ENCODE measurements at places on chromosomes 6 and 20.

DNA sequence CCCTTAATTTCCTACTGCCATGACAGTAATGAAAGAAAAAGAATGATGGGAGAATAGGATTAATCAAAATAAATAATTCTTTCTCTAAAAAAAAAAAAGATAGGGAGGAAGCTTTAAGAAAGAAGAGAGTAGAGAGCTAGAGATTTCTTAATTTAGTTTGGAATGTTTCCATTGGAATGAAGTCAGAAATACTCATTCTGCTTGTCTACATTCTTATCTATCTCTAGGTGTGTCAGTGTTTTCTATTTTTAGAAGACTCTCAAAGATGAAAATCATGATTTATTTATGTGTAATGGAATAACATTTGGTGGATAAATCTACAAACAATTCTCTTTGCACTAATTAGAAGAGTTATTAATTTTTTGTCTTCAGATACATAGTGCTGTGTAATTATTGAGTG lies 38.0 kb upstream of the HIVEP1 start:
- no peak for DNase-seq

DNA sequence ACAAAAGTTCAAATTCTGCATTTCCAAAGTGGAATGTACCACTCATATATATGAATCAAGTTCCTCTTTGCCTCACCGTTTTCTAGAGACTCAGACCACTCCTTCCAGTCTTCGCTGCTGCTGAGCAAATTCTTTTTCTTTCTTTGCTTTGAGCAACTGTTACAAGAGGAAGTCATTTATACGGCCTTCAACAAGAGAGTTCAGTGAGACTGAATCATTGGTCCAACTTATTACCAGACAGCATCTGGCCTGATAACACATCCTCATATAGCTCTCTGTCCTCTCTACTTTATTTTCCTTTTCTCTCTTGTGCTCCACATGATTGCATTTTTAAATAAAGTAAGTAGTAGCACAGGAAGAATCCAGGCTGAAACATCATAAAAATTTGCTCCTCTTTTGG lies 652.7 kb downstream of the PHF3 start:
- no peak for DNase-seq

- no peak for DNase-seq
Observed at GRCh38 chr6:158926414-158926813, 73.6 kb downstream of the RSPH3 start.

GRCh38 chr6:150409576-150410066 lies 40.8 kb downstream of the IYD start:
- no peak for DNase-seq

- no peak for DNase-seq
Observed at GRCh38 chr20:44442298-44443070, 33.2 kb upstream of the TTPAL start.

- no peak for DNase-seq
Observed at GRCh38 chr6:138005846-138006245, 101.4 kb downstream of the PERP start.

GRCh38 chr6:46933751-46934150 lies 12.0 kb upstream of the ADGRF5 start:
- DNase-seq: no peak

DNA sequence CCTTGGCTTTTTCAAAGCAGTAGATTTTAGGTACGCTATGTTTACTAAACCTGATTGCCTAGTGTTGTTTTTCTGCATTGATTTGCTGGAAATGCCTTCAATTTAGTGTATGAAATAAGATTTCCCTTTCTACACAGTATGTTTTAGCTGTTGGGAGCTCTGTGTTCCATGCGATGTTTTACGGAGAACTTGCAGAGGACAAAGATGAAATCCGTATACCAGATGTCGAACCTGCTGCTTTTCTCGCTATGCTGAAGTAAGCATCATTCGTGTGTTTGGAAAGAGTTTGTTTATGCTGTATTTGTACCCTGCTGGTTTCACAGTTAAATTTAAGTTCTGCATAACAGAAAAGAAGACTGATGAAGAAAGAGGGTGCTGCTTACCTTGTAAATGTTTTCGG lies 1.9 kb downstream of the BTBD3 start:
- no peak for DNase-seq

DNA sequence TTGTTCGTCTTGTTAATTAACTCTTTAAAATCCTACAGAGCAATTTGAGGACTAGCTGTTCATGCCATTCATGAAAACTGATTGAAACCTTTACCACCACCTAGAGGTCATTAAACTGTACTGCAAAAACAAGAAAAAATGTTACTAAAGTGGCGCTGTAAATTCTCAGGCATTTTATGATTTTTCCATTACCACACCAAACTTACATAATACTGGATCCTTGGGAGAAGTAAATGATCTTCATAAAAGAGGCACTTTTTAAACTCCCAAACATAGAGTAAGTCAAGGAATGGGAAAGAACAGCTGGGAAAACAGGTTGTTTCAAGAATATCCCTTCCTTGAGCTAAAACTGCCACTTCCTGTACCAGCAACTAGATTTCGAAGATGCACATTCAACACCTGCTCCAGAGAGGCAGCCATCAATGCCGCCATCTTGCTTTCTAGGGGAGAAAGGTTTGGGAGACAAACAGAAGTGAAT lies 54.3 kb downstream of the MYLIP start:
- peak; percentile 40 for DNase-seq

DNA sequence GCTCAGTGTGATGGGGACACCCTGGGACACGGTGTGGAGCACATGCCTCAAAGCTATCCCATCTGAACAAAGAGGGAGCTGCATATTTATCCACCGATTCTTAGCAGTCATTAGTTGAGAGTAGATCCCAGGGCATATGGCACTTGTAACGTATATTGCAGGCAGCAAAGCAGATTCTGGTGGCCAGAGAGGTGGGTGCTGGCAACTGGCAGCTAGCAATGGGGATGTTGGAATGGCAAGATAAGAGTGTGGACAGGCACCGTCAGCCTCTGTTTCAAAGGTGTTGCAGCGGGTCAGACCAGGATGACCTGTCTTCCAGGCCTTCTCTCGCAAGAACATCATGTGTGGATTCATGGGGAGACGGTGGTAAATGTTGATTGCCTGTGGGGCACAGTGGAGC lies 287.8 kb upstream of the RNF24 start:
- no peak for DNase-seq

GRCh38 chr20:58664883-58665282 lies 13.8 kb downstream of the STX16 start:
- DNase-seq: no peak

- no peak for DNase-seq
Observed at GRCh38 chr6:121856296-121856695, 420.9 kb downstream of the GJA1 start.

DNA sequence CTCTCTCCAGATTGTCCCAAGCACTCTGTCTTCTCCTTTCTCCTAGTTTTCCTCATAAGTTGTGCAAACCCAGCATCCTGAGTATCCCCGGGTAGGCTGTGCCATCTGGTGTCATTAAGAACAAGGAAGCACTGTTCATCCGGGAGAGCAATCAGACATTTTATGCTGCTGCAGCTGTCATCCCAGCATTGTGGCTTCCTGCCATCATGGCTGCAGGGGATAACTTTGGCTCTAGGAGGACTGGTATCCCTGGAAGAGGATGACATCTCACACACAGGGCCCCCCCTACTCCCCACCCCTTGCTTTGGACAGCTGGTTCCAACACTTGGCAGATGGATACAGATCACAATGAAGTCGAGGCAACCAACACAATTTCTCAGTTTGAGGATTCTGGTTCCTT lies 1195.1 kb upstream of the MAP3K7 start:
- peak; percentile 3 for DNase-seq

DNA sequence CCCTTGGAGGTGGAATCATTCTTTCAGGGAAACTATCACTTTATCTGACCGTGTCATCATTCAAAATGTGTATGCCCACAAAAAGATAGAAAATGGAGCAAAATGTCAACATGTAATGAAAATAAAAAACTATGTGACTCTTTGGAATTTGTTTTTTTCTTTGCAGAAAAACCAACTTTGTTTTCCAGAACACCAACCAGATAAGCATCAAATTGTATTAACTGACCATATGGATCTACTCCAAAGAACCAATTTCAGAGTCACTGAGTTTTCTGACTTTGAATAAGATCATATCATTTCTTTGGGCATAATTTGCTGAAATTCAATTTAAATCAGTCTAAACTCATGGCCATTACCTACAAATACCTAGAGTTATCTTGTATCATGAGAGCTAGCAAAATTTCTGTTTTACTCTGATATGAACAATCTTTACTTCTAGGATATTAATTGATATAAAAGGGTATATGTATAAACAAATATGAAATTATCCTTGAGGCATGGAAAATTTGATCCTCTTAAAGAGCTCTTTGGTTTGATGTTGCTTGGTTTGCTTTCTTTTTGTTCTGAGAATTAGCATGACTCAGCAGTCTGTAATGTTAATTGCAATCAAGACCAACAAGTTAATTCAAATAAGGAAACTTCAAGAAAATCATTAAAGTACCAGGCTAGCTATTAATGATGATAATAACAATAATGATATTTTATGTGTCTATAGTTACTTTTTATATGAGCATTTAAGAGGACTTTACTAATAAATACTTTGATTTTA lies 444.4 kb upstream of the MARCKS start:
- DNase-seq: no peak

GRCh38 chr20:50597406-50597969 lies 87.3 kb downstream of the PTPN1 start:
- DNase-seq: no peak

GRCh38 chr6:147000545-147001488 lies 203.4 kb upstream of the STXBP5 start:
- no peak for DNase-seq

DNA sequence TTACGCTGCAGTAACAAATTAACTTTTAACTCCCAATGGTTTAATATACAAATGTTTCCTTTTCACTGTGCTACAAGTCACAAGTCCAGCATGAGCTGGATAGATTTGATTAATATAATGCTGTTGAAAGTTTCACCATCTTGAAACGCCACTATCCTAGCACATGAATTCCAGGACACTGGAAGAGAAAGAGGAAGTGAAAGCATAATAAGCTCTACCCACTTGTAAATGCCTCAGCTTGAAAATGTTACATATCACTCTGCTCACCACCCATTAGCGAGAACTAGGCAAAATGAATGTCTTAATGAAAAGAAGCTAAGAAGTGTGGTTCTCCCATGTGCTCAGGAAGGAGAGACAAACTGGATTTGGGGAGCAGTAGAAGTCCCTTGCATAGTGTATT lies 46.9 kb downstream of the PCSK2 start:
- DNase-seq: no peak

DNA sequence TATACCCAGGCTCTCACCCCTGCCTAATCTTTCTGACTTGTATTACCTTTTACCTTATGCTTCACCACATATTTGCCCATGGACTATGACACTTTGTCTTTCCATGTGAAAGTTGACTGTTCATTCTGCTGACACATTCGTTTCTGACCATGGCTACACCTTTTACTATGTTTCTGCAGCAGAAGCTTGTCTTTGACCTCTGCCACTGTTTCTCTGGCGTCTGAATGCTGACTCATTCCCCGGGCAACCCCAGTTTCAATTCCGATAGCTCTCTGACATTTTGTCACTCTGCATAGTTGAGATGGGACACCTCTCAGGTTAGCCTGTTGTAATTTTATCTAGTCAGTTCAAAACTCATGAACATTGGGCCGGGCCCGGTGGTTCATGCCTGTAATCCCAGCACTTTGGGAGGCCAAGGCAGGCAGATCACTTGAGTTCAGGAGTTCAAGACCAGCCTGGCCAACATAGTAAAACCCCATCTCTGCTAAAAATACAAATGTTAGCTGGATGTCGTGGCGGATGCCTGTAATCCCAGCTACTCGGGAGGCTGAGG lies 50.7 kb downstream of the SLC26A8 start:
- DNase-seq: no peak

DNA sequence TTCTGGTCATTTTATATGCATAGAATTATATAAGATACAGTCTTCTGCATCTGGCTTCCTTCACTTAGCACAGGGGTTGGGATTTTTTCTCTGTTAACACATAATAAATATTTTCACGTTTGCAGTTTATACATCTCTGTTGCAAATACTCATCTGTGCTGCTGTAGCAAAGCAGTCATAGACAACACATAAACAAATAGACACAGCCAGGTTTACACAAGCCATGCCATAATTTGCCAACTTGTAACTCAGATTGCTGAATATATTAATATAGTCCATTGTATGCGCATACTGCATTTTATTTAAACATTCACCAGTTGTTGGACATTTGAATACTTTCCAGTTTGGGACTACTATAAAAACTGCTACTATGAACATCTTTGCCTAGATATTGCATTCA lies 35.0 kb downstream of the LMBRD1 start:
- DNase-seq: no peak

GRCh38 chr6:6003621-6004366 lies 2.9 kb downstream of the NRN1 start:
- DNase-seq: peak; percentile 43

DNA sequence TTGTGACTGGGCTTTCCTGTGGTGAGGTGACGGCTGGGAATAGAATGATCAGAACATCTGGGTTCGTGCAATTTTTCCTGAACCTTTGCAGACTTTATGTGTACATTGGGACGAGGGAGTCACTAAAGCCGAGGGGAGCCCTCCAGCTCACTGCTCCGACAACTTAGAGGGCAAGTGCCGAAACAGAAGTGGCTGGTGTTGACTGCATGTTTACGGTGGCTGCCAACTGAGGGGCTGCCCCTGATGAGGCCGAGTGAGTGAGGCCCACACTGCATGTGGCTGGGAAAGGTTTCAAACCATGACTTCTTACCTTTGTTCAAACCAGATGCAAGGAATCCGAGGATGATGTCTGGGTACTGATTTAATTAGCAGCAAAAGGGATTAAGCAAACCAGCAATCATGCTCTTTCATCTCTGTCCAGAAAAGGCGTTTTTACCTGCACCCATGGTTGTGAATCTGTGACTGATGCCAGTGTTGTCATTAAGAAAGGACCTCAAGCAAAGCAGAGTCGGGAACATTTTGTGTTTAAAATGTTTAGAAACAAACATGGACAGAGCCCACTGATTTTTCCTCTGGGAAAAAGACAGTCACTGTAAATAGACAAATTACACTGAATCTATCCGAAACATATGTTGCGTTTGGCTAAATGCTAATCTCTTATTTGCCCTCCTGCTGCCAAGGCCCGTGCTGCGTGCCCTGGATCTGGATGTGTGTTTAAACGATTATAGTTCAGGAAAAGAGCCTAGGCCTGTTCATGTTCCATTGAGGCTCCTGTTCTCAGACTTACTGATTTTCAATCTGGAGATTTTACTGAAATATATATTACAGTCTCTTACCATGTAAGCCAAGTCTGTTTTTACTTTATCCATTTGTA lies 105.1 kb downstream of the UST start:
- DNase-seq: no peak

- no peak for DNase-seq
Observed at GRCh38 chr20:9206486-9206885, 137.6 kb downstream of the PLCB4 start.

- peak; percentile 69 for DNase-seq
Observed at GRCh38 chr6:105994591-105995390, 91.3 kb upstream of the PRDM1 start.

- no peak for DNase-seq
Observed at GRCh38 chr6:31478186-31478950, 19.6 kb upstream of the MICB start.

DNA sequence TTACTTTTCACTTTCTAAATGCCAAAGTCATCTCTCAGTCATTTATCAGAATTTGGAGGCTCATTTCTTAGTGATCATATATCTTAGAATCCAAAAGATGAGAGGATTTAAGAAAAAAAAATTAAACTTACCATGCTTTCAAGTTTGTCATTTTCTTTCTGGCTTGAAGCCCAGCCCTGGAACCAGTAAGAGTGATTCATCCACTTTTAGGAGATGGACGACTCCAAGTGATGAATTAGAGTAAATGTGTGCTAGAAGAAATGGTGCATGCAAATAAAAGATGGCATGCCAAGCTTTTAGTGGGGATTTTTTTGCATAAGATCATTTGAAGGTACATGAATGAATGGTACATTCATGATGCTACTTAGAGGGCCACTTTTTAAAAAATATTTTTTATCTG lies 20.1 kb downstream of the PLCB1 start:
- DNase-seq: no peak

All from NCI-H526 treated with DMSO at 0.1 percent for 48 hours (cell line).